ENCODE measurements at places on chromosomes 5 and 9.

DNA sequence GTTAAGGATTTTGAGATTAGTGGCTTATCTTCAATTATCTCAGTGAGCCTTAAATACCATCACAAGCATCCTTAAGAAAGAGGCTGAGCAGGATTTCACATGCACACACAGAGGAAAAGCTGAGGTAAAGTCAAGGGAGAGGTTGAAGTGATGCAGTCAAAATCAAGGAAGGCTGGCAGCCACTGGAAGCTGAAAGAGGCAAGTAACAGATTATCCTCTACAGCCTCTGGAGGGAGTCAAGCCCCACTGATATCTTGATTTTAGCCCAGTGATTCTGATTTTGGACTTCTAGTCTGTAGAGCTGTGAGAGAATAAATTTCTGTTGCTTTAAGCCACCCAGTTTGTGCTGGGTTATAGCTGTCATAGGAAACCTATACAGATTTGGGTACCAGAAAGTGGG is 80.1 kb downstream of the ANKRD31 start:
- DNase-seq: no peak

- no peak for DNase-seq
Measured at GRCh38 chr5:96022971-96023370, 61.3 kb upstream of the ELL2 start.

- DNase-seq: no peak
Measured at GRCh38 chr5:105677291-105677690, 1993.4 kb downstream of the EFNA5 start.

- DNase-seq: no peak
Measured at GRCh38 chr5:73940026-73940425, 314.0 kb downstream of the ARHGEF28 start.

DNA sequence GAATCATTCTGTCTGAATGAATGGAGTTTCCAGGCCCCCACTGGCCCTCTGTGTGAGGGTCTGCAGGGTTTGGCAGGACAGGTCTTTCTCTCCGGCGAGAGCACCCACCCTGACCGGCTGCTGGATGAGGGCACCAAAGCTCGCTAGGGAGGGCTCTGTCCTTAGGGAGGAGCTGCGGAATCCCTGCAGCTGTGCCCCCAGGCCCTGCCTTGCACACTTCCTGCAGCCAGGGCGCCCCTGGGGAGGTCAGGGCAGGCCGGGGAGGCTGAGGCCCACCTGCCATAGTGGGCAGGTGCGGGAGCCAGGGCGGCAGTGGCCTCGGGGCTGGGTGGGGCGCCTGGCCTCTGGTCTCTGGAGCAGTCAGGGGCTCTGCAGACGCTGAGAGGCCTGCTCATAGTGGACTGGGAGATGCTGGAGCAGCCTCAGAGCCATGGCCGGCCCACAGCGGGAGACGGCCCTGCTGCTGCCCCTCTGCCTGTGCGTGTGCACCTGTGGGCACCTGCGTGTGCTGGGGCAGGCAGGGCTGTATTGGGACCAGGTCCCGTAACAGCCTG is 36.1 kb downstream of the EXOC3 start:
- DNase-seq: no peak

DNA sequence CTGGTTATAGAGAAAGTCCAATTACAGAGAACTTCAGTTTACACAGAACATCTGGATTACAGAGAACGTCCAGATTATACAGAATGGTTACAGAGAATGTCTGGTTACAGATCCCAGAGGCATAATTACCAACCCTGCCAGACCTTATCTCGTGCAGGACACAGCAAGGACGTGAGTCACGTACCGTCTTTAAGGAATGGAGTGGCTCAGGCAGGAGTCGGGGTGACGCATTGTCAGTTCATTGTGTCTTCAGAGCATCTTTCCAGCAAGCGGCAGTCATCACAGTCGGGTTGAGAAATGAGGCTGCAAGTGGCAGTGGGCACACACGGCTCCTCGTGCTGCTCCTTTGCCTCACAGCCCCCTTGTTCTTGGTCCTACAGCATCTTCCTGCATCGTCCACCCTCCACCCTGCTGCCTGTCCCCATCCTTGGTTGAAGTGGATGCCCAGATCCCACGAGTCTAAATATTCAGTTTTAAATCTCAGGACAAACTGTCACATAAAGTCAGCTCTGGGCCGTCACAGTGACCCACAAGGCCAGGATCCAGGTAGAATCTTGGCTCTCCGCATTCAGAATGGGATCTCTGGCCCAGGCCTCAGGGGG is 30.0 kb upstream of the SLC6A19 start:
- DNase-seq: no peak

- no peak for DNase-seq
Measured at GRCh38 chr9:126494264-126494663, 119.5 kb upstream of the LMX1B start.

GRCh38 chr5:180324601-180324950 is 28.6 kb downstream of the GFPT2 start:
- DNase-seq: no peak

GRCh38 chr9:104783588-104783987 is 19.7 kb downstream of the NIPSNAP3B start:
- DNase-seq: no peak

GRCh38 chr5:86885489-86886230 is 267.9 kb downstream of the COX7C start:
- DNase-seq: no peak

- no peak for DNase-seq
Measured at GRCh38 chr9:93017621-93018020, 40.9 kb upstream of the SUSD3 start.

DNA sequence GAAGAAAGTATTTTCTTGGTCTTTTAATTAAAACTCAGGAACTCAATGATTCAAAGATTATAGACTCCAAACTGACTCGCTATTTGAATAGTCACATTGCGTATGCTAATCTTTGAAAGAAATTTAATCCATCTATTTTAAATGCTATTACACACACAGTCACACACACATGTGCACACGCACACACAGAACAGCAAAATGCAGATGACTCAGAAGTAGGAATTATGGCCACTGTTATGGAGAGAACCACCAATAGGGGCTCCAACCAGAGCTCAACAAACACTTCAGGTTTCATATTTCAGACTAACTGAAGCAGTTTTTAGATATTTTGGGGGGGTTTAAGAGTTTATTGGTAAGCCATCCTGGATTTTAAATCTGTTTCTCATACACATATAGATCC is 1917.9 kb downstream of the EFNA5 start:
- DNase-seq: no peak

GRCh38 chr9:137647096-137647714 is 28.4 kb downstream of the EHMT1 start:
- no peak for DNase-seq

GRCh38 chr5:135266303-135266635 is 132.8 kb downstream of the MACROH2A1 start:
- DNase-seq: no peak

GRCh38 chr9:123113185-123113584 is 79.7 kb downstream of the GPR21 start:
- no peak for DNase-seq

- DNase-seq: no peak
Measured at GRCh38 chr5:142894749-142895148, 124.6 kb downstream of the ARHGAP26 start.

DNA sequence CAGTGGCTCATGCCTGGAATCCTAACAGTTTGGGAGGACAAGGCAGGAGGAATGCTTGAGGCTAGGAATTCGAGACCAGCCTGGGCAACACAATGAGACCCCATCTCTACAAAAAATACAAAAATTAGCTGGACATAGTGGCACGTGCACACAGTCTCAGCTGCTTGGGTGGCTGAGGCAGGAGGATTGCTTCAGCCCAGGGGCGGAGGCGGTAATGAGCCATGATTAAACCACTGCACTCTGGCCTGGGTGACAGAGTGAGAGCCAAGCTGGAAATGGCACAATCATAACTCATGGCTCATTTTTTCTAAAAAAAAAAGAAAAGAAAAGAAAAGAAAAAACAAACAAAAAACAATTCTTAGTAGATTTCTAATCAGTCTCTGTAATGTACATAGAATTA is 446.2 kb downstream of the ELAVL2 start:
- DNase-seq: no peak

- peak; percentile 71 for DNase-seq
Measured at GRCh38 chr5:125484272-125484741, 737.9 kb upstream of the ZNF608 start.

GRCh38 chr9:92637886-92638620 is 31.9 kb downstream of the IPPK start:
- no peak for DNase-seq

DNA sequence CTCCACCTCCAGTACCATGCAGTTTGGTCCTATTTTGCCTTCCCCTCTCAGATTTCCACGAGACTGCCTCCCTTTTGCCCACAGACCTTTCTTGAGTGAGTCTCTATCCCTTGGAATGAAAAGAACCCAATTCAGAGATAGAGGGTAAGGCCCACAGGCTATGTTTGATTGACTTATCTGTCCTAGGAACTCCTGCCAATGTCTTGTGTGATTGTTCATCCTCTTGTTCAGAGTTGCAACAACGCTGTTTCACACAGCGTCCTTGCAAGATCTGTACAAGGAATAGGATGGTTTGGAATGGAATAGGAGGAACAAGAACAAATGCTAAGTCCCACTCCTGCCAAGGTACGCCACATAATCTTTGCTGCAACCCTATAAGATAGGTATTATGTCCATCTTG is 142.2 kb upstream of the ABCA1 start:
- no peak for DNase-seq

DNA sequence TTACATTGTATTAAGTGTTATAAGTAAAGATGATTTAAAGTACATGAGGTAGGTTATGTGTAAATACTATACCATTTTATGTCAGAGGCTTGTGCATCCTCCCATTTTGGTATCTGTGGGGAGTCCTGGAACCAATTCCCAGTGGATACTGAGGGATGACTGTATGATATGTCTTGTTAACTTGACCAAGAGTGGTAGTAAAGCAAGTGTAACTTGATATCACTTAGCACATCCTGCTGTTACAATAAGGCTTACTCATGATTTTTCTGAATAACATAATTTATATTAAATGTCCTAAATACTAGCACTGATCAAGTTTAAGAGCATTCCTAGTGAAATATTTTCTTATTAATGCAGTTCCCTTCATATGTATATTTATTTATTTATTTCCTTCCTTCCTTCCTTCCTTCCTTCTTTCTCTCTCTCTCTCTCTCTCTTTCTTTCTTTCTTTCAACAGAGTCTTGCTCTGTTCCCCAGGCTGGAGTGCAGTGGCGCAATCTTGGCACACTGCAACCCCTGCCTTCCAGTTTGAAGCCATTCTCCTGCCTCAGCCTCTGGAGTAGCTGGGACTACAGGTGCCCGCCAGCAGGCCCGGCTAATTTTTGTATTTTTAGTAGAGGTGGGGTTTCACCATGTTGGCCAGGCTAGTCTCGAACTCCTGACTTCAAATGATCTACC is 7.5 kb downstream of the NDFIP1 start:
- no peak for DNase-seq

- peak; percentile 51 for DNase-seq
Measured at GRCh38 chr5:32538031-32538547, 47.3 kb upstream of the SUB1 start.

GRCh38 chr5:4868140-4868735 is 271.9 kb upstream of the ADAMTS16 start:
- DNase-seq: no peak

GRCh38 chr5:125026867-125027731 is 280.7 kb upstream of the ZNF608 start:
- no peak for DNase-seq

DNA sequence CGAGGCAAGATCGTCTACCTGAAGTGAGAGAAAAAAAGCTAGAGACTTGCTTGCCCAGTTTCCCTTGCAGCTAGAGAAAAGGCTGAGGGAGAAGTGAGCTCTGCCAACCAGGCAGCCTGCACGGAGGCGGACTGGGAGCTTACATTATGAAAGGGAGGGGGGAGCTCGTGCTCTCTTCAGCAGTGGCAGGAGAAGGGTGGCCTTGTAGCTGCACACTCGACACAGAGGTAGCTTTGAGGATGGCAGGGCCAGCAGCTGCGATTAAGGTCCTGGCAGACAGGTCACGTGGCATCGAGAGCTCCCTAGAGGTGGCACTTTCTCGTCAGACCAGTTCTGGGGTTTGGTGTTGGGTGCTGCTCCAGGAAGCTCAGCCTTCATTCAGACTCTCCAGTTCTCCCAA is 26.7 kb downstream of the APBA1 start:
- DNase-seq: no peak

All from NCI-H2081 treated with DMSO at 0.1 percent for 48 hours (cell line).